Large intestine (tissue), 12 donors: ENCODE measurements at places on chromosomes 5 and 9. TPM values are rescaled to one million over a fixed set of nuclear protein-coding genes. Genes with fewer than 3 reads are reported as not detected.

SLC25A46 gene
- polyA plus RNA-seq, result 48.3 TPM

CDH6 gene
- polyA plus RNA-seq, result 13.1 TPM

ARSI gene
- 2.2 TPM for polyA plus RNA-seq

PPP3R2 gene
- 0.01 TPM for polyA plus RNA-seq

DNA sequence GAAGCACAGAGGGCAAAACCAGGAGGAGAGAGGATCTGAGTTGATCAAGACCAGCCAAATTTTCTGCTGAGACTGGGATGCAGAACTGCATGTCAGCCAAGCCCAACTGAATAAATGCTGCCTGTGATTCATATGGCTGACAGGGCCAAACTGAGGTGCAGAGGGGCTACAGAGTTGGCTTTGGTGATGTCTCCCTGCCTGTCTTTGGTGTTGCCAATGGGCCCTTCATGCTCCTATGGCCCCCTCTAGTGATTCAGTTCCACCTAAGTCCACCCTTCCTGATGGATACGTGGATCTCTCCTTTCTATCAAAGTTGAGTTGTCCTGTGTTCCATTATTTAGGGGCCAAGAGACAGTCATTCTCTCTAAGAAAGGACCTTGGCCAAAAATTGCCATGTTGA lies 163.6 kb upstream of the TLE4 start:
- H3K36me3 ChIP-seq, result no peaks in the 10 kb centered on the region
- no peaks in the 10 kb centered on the region for H3K27me3 ChIP-seq
- H3K4me1 ChIP-seq, result no peaks in the 10 kb centered on the region
- no peak overlapping the region for H3K4me3 ChIP-seq
- no peak overlapping the region for H3K27ac ChIP-seq
- DNase-seq, result no peak

DNA sequence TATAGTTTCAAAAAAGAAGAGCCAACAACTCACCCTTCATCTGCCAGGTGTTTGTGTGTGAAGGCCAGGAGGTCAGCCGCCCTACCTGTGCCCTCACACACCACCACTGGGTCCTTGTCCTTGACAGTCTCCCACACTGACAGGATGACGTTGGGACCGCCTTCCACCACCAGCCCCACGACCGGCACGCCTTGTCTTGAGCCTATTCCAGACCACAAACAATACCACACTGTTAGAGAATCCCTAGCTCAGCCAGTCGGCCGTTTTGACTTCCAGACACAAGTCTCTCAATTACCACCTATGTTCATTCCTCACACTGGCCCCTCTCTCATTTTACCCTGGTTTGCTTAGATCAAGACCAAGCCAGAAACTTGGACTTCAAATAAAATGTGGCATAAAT lies 66.1 kb downstream of the TRPM6 start:
- no peak overlapping the region for H3K4me3 ChIP-seq
- H3K4me1 ChIP-seq, result no peaks in the 10 kb centered on the region
- no peak for DNase-seq

GRCh38 chr9:121157939-121158338 lies 43.7 kb downstream of the RAB14 start:
- H3K4me3 ChIP-seq, result no peak overlapping the region
- no peaks in the 10 kb centered on the region for H3K4me1 ChIP-seq
- no peaks in the 10 kb centered on the region for H3K27me3 ChIP-seq
- no peak overlapping the region for H3K27ac ChIP-seq

GRCh38 chr9:136002881-136003280 lies 41.7 kb upstream of the UBAC1 start:
- no peak overlapping the region for H3K4me3 ChIP-seq
- H3K27me3 ChIP-seq, result no peaks in the 10 kb centered on the region
- H3K27ac ChIP-seq, result no peak overlapping the region
- H3K36me3 ChIP-seq, result no peaks in the 10 kb centered on the region

- peaks cover 16% of the 10 kb centered on the region for H3K27me3 ChIP-seq
- no peaks in the 10 kb centered on the region for H3K36me3 ChIP-seq
- H3K27ac ChIP-seq, result no peak overlapping the region
- H3K4me3 ChIP-seq, result no peak overlapping the region
- no peaks in the 10 kb centered on the region for H3K4me1 ChIP-seq
- no peak for DNase-seq
Measured at GRCh38 chr5:38426986-38427950, 129.2 kb downstream of the LIFR start.

DNA sequence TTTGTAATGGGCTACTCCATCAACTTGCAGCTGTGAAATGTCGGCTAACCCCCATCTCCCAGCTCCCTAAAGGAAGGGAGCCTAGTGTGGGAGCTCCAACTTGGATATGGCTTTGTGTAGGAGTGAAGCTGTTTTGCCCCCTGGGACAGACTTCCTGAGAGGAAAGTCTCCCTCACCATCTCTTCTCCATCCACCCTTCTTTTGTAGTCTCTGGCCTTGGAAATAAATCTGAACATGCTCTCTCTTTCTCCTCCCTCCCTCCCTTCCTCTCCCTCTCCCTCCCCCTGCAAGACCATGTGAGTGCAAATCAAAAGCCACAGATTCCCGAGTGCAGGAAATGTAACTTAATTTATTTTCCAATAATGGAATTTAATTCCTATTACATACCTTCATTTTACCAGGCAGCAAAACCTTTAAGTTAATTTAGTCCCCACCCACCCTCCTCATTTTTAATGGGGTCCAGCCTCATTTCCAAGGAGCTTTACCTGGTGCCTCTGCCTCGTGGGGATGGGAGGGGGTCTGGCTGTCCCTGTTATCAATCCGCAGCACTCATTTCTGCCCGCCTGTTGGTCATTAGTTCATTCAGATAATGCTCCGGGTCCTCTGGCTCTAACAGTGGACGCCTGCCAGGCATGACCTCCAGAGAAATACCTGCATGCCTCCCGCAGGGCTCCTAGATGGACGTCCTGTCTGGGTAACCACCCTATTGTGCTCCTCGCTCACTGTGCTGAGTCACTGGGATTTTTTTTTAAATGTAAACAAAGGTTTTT lies 122.9 kb upstream of the TAF11L2 start:
- H3K27ac ChIP-seq, result no peak overlapping the region
- no peak for DNase-seq
- no peaks in the 10 kb centered on the region for H3K27me3 ChIP-seq
- no peak overlapping the region for H3K4me3 ChIP-seq
- H3K4me1 ChIP-seq, result no peaks in the 10 kb centered on the region

- no peak for DNase-seq
- no peak overlapping the region for H3K27ac ChIP-seq
- no peaks in the 10 kb centered on the region for H3K4me1 ChIP-seq
- H3K4me3 ChIP-seq, result no peak overlapping the region
Measured at GRCh38 chr5:158039911-158040347, 181.0 kb upstream of the CLINT1 start.
